ENCODE measurements at places on chromosomes 16 and 17. TPM values are rescaled to one million over a fixed set of nuclear protein-coding genes. Genes with fewer than 3 reads are reported as not detected.

DNA sequence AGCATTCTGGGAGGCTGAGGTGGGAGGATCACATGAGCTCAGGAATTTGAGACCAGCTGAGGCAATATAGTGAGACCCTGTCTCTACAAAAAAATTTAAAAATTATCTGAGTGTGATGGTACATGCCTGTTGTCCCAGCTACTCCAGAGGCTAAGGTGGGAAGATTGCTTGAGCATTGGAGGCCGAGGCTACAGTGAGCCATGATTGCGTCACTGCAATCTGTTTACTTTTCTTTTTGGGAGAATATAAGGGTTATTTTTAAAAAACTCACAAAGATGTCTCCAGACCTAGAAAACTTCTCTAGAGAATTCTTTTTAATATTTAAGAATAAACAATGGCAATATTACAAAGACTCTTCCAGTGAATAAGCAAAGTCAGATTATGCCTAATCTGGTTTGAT lies 226.9 kb downstream of the BCAS3 start:
- DNase-seq: no peak

DNA sequence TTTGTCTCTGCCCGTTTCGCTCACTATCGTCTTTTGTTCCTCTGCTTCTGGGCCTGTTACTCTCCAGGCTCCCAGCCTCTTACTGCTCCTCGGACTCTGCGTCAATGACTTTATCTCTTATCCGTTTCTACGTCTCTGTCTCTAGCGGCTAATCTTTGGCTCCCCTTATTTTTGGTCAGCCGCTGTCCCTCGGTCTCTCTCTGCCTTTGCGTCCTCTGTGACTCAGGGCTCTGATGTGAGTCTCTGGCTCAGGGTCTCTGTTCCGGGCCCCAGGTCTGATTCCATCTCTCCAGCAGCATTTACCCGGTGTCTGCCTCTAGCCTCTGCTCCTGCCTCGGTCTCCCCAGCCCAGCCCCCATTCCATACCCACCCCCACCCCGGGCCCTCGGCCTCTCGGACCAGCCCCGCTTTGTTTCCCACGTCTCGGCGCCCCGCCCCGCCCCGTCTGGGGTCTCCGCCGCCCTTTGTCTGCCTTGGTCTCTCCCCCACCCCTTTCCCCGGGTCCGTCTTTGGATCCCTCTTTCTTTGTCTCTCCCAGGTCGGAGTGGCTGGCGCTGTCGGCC lies 547 bp upstream of the ZNF48 start:
- peak; percentile 22 for DNase-seq

DNA sequence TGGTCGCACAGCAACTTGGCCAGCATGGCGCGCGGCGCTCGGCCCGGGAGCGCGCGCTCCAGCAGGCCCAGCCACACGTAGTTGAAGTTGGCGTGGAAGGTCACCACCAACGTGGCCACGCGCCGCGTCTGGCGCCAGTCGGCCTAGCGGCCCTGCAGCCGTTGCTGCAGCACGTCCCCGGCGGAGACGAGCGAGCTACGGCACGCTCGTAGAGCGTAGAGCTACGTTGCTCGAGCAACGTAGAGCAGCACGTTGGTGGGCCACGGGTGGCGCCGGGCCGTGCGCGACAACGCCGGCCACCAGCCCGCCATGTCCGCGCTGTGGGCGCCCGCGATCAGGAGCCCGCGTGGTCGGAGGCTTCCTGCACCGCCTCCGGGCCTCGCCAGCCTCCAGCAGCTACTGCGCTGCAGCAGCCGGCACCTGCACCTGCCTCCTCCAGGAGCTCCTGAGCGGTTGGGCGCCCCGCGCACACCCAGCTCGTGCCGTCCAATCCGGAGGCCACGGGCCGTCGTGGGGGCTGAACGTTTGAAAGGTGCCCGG lies 13.4 kb upstream of the SULT1A1 start:
- no peak for DNase-seq

- DNase-seq: no peak
Observed at GRCh38 chr17:34387566-34387965, 24.5 kb upstream of the CCL1 start.

GRCh38 chr17:76166906-76167305 lies 25.9 kb upstream of the FOXJ1 start:
- no peak for DNase-seq

DNA sequence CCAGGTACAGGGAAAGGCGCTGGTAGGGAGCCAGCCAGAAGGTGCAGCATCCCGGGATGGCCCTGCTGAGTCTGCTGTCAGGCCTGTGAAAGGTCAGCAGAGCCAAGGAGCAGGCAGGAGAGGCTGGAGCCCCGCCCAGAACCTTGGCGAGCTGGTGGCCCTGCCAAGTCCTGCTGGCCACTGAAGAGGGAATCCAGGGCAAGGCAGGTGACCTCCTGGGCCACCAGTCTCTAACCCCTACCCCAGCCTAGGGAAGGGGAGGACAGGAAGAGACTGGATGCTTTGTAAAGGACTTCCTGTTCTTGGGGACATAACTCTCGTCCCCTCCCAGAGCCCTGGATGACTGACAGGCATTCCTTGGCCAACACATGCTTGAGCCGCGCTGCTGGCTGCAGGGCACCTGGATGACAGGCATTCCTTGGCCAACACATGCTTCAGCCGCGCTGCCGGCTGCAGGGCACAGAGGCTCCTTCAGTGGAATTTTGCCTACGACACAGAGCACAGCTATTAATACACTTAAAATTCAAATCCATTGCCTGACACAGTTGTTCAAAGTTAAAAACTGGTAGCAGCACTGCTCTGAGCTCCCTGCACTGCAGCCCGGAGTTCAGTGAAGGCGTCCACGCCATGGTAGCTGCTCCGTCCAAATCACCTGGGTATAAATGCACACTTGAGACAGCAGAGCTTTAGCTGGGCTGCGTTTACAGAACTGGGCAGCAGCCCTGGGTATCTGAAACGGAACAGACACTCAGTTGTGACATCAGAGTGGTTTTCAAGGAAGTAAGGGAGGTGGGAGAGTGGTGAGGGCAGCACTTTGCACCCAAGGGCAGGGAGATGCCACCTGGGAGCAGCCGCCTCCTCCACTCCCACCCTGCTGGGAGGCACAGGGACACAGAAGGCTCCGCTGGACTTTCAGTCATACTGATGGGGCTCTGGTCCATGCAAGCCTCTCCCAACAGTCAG lies 2.0 kb upstream of the BRICD5 start:
- no peak for DNase-seq

The ARL4D gene
- 25.6 TPM for total RNA-seq

The DPEP2 gene
- total RNA-seq: not detected

The CCL8 gene
- not detected for total RNA-seq

The FLYWCH2 gene
- total RNA-seq: 70.2 TPM

The PPL gene
- 0.13 TPM for total RNA-seq

The PSMD12 gene
- total RNA-seq: 49.4 TPM

The CCR7 gene
- not detected for total RNA-seq
